Calu3 (cell line): ENCODE measurements at places on chromosomes 5 and 9. TPM values are rescaled to one million over a fixed set of nuclear protein-coding genes. Genes with fewer than 3 reads are reported as not detected.

The SLC6A18 gene
- not detected in 2 replicates for total RNA-seq

DNA sequence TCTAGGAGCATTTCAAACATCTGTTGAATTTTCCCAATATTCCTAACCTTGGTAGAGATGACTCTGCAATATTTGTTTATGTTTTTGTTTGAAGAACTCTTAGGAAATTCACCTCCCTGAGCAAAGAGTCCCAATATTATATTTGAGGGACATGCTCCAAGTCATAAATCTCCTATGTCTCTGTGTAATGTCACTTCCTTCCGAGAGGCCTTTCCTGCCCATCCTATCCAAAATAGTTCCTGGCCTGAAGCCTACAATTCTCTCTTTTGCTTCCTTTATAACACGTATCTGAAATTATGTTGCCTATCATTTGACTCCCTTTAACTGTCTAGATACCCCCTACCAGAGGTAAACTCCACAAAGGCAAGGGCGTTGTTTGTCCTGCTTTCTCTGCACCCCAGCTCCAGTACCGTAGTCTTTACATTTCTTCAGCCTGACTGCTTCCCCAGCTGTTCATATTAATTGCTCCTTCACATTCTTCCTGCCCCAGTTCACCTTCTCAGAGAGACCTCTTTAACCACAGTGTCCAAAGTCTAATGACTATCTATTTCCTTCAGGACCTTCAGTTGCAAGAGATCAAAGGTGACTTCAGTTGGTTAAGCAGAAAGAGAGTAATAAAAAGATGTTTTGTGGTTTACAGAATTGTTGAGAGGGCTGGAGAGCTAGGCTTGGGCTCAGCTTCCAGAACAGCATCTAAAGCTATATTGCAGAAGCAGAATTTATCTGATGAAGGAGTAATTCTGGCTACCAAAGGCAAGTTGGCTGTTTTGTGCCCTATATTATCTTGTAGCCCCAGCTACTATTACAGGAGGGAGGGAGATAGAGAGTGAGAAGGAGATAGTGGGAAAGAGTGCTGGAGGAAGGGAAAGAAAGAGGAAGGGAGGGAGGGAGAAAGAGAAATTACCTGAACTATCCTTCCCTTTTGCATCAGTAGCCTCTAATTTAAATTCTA lies 109.3 kb upstream of the TMEM161B start:
- no peak overlapping the region for H3K4me3 ChIP-seq
- H3K27me3 ChIP-seq: no peaks in the 10 kb centered on the region
- no peak for DNase-seq
- peaks cover 12% of the 10 kb centered on the region for H3K4me1 ChIP-seq
- H3K36me3 ChIP-seq: no peaks in the 10 kb centered on the region
- no peak overlapping the region for H3K27ac ChIP-seq

GRCh38 chr9:88236511-88237478 lies 98.5 kb upstream of the SPATA31C2 start:
- H3K27me3 ChIP-seq: no peaks in the 10 kb centered on the region
- H3K4me3 ChIP-seq: no peak overlapping the region
- H3K27ac ChIP-seq: no peak overlapping the region
- H3K36me3 ChIP-seq: no peaks in the 10 kb centered on the region

DNA sequence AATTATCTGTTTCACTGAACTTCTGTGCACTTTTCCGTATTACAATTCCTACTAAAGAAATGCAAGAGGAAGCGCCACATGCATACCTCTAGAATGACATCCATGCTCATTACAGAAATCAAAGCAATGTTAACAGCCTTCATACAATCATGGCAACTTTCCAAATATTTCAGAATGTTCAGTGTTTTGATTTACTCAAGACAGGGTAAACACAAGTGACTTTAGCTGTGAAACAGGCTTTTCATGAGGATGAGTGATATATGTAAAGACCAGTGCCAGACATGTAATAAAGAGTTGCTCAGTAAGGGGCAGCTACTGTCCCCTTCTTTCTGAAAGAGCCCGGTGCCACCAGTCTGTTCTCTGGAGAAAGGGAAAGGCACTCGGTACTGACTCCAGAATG lies 4.7 kb downstream of the BOD1 start:
- no peak overlapping the region for H3K27ac ChIP-seq
- H3K27me3 ChIP-seq: no peaks in the 10 kb centered on the region
- peaks cover 26% of the 10 kb centered on the region for H3K4me1 ChIP-seq
- H3K4me3 ChIP-seq: no peak overlapping the region
- no peak for DNase-seq
- peaks cover 69% of the 10 kb centered on the region for H3K36me3 ChIP-seq

DNA sequence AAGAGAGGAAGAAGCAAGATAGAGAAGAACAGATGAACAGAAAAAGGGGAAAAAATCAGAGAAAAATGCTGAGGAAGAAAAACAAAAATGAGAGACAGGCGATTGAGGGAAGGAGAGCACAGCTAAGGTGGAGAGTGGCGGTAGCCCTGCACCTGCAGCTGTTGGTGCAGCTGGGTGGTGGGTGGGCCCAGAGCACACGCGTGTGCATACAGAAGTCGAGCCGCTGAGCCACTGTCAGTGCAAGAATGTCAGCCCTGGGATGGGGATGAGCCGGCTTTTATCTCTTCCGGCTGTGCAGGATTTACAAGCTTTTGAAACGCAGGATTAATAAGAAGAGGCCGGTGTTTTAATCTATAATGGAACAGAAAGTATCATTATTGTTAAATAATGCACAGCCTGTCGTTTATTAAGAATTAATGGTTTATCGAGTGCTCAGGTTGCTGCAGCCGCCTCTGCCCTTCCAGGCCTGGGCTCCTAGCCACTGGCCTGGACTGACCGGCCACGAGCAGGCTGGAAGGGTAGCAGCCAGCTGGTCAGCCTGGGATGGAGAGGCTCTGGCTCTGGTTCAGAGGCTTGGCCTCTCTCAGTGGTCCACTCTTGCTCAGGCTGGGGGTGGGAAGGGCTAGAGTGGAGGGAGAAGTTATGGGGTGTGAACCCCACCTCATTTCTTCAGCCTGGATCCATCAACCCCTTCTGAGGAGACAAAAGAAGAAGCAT lies 68.7 kb downstream of the PCDH1 start:
- DNase-seq: no peak
- H3K36me3 ChIP-seq: no peaks in the 10 kb centered on the region
- H3K4me3 ChIP-seq: no peak overlapping the region
- H3K27ac ChIP-seq: no peak overlapping the region
- peaks cover 59% of the 10 kb centered on the region for H3K27me3 ChIP-seq

DNA sequence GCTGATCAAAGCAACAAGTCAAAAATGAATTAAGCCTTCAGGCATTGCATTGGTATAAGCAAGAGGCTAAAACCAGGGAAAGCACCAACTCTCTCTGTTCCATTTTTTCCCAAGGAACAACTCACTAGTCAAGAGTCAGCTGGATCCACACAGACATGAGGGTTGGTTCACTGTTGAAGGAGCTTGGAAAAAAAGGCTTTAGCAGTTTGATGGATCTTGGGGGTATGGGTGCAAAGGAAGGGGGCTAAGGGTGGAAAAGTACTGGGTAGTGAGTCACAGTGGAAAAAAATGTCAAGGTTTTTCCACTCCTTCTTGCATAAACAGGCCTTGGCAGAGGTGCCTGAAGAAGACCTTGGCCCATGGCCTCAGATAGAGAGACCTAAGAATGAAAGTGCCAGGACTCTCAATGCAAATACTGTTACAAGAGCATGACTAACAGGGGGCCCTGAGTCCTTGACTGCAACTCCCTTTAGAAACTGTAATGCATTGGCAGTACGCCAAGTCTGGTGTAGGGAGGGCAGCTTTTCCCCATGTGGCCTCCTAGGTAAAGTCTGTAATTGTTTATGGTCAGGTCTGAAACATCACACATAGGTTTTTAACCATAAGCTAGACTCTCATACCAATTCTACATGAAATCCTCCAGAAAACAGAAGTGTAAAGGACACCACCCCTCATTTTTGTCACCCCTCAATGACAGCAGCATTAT lies 23.7 kb downstream of the ACTL7A start:
- H3K4me1 ChIP-seq: peaks cover 14% of the 10 kb centered on the region
- H3K27ac ChIP-seq: no peak overlapping the region
- no peak overlapping the region for H3K4me3 ChIP-seq
- no peaks in the 10 kb centered on the region for H3K36me3 ChIP-seq
- DNase-seq: peak; percentile 35

- no peak for DNase-seq
- no peaks in the 10 kb centered on the region for H3K4me1 ChIP-seq
- no peaks in the 10 kb centered on the region for H3K36me3 ChIP-seq
- no peaks in the 10 kb centered on the region for H3K27me3 ChIP-seq
- H3K4me3 ChIP-seq: no peak overlapping the region
Observed at GRCh38 chr5:63111891-63112290, 533.3 kb downstream of the LRRC70 start.

The UGT3A2 gene
- not detected in 2 replicates for total RNA-seq

DNA sequence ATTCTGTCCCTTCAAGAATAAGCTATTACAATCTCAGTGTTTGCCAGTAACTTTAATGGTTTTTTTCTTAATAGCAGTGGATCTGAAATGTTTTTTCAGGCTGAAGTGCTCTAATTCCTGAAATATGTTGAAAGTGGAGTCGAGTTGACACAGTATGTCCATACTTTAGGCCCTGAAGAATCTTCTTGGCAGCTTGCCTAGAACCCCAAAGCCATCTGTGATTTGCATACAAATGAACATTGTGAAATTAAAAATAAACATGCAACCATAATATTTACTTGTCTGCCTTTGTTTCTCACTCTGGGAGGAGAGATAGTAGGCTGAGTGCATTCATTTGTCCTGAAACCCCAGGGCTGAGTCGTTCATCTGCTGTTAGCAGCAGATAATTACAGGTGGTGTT lies 152.7 kb downstream of the ADCY2 start:
- no peaks in the 10 kb centered on the region for H3K27me3 ChIP-seq
- no peak for DNase-seq
- H3K4me3 ChIP-seq: no peak overlapping the region
- H3K27ac ChIP-seq: no peak overlapping the region
- no peaks in the 10 kb centered on the region for H3K4me1 ChIP-seq

The MEIKIN gene
- not detected in 2 replicates for total RNA-seq

GRCh38 chr5:172944741-172945140 lies 14.5 kb upstream of the RPL26L1 start:
- peaks cover 27% of the 10 kb centered on the region for H3K36me3 ChIP-seq
- no peak for DNase-seq
- no peak overlapping the region for H3K27ac ChIP-seq
- H3K4me3 ChIP-seq: no peak overlapping the region
- H3K27me3 ChIP-seq: no peaks in the 10 kb centered on the region

- H3K4me3 ChIP-seq: no peak overlapping the region
- H3K27ac ChIP-seq: no peak overlapping the region
- no peaks in the 10 kb centered on the region for H3K4me1 ChIP-seq
Observed at GRCh38 chr9:97534961-97535594, 33.6 kb downstream of the TMOD1 start.

GRCh38 chr5:123433596-123433995 lies 10.4 kb upstream of the CEP120 start:
- no peaks in the 10 kb centered on the region for H3K36me3 ChIP-seq
- no peak overlapping the region for H3K4me3 ChIP-seq
- H3K4me1 ChIP-seq: peaks cover 11% of the 10 kb centered on the region
- no peak overlapping the region for H3K27ac ChIP-seq

GRCh38 chr5:3343911-3344310 lies 251.7 kb upstream of the IRX1 start:
- no peak overlapping the region for H3K4me3 ChIP-seq
- H3K27me3 ChIP-seq: no peaks in the 10 kb centered on the region
- H3K4me1 ChIP-seq: no peaks in the 10 kb centered on the region
- H3K27ac ChIP-seq: no peak overlapping the region
- DNase-seq: no peak
- H3K36me3 ChIP-seq: no peaks in the 10 kb centered on the region

The HTR4 gene
- total RNA-seq: not detected in 2 replicates

The NME5 gene
- 3.9 and 4.0 TPM in 2 replicates for total RNA-seq

GRCh38 chr9:74728176-74728575 lies 159.5 kb downstream of the TRPM6 start:
- no peaks in the 10 kb centered on the region for H3K27me3 ChIP-seq
- no peaks in the 10 kb centered on the region for H3K4me1 ChIP-seq
- DNase-seq: no peak
- no peak overlapping the region for H3K27ac ChIP-seq
- no peak overlapping the region for H3K4me3 ChIP-seq

DNA sequence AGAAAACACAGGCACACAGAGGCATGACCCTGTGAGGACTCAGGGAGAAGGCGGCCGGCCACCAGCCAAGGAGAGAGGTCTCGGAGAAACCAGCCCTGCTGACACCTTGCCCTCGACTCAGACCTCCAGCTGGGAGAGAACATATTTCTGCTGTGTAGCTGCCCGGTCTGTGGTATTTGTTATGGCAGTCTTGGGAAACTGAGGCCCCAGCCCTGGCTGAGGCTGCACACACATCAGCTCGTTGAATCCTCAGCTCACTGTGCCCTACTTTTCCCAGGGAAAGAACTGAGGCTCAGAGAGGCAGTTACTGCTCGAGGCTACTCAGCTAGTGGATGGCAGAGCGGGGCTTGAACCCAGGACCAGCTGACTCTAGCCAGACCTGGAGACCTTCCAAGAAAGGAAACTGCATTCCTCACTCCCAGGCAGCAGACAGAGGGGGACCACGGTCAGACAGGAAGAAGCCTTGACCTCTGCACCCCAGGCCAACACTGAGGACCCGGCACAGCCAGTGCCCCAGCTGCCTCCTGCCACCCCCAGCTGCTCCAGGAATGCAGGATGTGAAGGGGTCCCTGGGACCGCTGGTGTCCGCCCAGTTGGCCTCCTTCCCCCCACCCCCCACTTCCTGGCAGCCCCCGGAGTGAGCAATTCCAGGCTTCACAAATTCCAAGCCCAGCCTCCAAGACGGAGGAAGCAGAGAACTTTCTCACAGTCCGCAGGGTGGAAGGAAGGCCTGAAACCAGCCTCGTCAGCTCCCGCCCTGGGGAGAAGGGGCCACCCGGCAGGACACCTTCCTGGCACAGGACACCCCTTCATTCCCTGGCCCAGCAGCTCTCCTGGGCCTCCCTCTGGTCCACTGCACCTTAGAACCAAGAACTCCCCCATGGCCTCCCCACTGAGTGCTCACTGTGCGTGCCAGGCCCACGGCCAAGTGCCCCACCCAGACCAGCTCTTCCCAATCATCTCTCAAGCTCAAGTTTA lies 69.9 kb downstream of the LRSAM1 start:
- peak overlapping the region; percentile 88 for H3K27ac ChIP-seq
- DNase-seq: peak; percentile 36
- H3K4me3 ChIP-seq: peak overlapping the region; percentile 61
- no peaks in the 10 kb centered on the region for H3K27me3 ChIP-seq
- H3K36me3 ChIP-seq: peaks cover 69% of the 10 kb centered on the region

- no peak for DNase-seq
- no peak overlapping the region for H3K27ac ChIP-seq
- H3K4me3 ChIP-seq: no peak overlapping the region
- no peaks in the 10 kb centered on the region for H3K4me1 ChIP-seq
- H3K36me3 ChIP-seq: no peaks in the 10 kb centered on the region
Observed at GRCh38 chr9:113247640-113248039, 26.3 kb downstream of the SLC31A1 start.

The WNT8A gene
- not detected in 2 replicates for total RNA-seq

The TAS2R1 gene
- total RNA-seq: not detected in 2 replicates

The GPR151 gene
- not detected in 2 replicates for total RNA-seq

- H3K36me3 ChIP-seq: no peaks in the 10 kb centered on the region
- H3K4me3 ChIP-seq: no peak overlapping the region
Observed at GRCh38 chr5:162473041-162473714, 405.6 kb downstream of the GABRG2 start.

- H3K4me1 ChIP-seq: no peaks in the 10 kb centered on the region
- no peaks in the 10 kb centered on the region for H3K36me3 ChIP-seq
- H3K27me3 ChIP-seq: no peaks in the 10 kb centered on the region
Observed at GRCh38 chr5:88396751-88397281, 128.2 kb upstream of the TMEM161B start.
